NCI-H1092 (cell line): ENCODE measurements at places on chromosomes 3 and 15.

DNA sequence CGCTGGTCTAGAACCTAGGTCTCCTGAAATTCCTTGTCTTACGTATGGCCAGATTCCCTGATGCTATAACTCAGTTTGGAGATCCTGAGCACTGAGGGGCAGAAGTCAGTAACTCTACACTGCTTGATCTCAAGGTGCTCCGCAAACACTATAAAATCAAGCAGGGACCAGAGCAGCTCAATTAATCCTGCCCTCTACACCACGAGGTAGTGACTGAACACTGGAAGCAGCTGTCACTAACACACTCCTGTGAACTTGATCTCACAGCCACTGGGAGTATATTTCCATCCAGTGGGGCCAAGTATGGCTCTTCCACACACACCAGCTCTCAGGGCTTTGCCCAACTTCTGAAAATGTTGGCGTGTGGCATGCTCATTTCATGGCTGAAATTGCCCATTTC, 51.0 kb downstream of the EDEM1 start:
- no peak for DNase-seq

- DNase-seq = no peak
Observed at GRCh38 chr3:196131921-196132320, 50.0 kb upstream of the TFRC start.

DNA sequence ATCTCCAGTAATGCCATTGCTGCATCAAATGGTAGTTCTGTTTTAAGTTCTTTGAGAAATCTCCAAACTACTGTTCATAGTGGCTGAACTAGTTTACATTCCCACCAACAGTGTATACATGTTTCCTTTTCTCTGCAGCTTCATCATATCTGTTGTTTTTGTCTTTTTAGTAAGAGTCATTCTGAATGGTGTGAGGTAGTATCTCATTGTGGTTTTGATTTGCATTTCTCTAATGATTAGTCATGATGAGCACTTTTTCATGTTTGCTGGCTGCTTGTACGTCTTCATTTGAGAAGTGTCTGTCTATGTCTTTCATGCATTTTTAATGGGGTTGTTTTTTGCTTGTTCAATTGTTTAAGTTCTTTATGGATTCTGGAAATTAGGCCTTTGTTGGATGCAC, 10.2 kb upstream of the GCSAM start:
- DNase-seq = no peak

DNA sequence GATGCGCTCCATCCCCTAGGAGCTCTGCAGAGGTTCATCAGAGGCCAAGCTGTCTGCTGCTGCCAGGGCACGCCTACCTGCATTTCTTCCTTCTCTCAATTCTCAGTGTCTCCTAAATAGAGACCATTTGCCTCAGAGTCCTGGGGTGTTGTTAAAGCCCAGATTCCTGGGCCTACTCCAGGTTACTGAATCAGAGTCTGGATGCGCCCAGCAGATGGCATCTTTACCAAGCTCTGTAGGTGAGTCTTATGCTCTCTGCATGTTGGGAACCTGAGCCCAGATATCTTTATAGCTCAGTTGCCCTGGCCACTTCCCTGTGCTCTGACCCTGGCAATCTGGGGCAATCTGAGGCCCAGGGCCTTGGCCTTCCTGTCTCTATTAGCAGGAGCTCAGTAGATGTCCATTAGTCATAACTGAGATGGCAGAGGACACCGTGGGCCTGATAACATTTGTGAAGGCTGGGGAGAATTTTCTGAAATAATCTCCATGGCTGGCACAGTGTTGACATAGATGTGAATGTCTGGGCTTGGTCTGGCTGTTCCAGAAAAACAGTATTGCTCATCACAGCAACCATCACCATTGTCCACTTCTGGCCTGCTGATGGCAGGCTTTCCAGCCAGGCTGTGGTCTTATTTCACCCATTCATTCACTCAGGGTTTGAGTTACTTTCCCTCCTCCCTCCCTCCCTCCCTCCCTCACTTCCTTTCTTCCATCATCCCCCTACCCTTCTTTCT, 13.3 kb upstream of the RBP1 start:
- DNase-seq = no peak

- no peak for DNase-seq
Observed at GRCh38 chr3:102189541-102189940, 245.3 kb upstream of the ZPLD1 start.

DNA sequence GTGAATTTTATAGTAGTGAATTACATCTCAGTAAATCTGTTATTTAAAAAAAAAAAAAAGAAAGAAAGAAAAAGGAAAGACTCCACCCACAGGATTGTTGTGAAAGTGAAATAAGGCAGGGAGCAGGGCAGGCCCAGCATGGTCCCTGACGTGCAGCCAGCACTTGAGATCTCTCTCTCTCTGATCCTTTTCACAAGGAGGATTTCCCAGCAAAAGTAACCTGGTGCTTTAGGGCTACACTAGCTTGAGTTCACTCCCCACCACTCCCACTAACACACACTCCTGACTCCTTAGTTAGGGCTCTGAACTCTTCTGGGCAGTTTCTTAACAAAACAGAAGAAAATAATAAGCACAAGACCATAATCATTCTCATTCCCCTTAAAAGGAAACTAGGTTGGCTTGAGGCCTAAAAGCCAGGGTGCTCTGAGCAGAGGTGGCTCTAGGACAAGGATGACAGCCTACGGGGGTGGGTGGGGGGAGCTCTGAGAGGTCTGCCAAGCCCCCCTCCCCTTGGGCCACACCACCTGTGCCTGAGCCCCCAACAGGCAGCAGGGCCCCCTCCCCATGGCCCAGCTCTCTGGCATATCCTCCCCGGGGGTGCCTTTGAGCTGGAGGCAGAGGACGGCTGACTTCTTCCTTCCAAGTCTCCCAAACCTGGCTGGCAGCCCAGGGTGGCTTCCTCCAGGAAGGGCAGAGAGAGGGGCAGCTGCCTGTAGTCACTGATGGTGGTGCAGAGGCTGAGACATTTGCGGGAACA, 856 bp downstream of the TMEM40 start:
- DNase-seq = no peak

DNA sequence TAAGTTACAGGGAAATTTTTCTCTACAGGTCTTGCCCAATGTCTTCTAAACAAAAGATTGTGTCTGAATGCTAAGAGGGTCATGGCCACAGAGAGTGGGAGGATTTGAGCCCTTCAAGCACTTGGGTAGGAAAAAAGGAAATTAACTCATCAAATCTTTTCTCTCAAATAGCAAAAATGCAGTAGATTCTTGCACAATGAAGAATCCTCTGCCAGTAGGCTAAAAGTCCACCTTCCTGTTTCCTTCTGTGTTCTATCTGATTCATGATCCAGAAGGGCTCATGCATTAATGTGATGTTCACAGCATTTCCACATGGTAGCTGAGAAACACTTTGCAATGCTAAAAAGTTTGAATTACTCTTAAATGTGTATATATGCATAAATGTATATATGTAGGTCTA, 177.1 kb downstream of the CD47 start:
- no peak for DNase-seq

- DNase-seq = peak; percentile 55
Observed at GRCh38 chr15:60376677-60377095, 21.1 kb downstream of the ANXA2 start.

DNA sequence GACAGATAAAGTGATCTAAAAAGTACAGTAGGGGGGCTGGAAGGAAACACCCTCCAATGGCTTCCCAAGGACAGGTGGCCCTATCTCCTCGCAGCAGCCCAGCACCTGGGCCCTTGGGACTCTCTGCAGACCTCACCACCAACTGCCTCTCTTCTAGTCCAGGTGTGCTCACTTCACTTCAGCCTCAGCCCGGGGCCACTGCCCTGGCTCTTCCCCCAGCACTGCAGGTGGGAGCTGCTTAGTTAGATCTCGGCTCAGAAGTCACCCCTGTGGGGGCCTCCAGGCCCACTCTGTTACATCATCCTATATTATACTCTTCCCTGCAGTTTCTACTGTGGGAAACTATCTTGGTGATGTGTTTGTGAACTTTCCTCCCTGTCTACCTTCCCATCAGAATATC, 2.0 kb downstream of the KLF15 start:
- no peak for DNase-seq

GRCh38 chr3:51360806-51361205, 24.3 kb upstream of the MANF start:
- DNase-seq = no peak

DNA sequence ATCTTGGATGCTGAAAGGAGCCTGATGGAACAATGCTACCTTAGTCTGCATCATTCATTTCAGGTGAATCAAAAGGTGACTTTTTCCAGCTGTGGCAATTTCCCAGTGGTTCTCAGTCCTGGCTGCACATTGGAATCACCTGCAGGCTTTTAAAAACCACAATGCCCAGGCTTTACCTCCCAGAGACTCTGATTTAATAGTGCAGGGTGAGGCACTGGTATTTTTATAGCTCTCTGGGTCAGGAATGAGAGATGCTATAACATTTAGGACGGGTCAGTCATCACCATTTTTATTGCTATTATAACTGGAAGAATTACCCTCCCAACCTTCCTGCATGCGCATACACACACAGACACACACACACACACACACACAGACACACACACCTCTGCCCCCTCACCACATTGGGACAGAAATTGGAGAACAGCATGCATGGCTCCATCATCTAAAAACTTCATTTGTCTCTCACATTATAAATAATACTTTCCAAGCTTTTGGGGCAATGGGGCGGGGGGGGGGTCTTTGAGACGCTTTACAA, 41.1 kb downstream of the LARP6 start:
- DNase-seq = no peak

GRCh38 chr3:196757876-196758739, 18.5 kb downstream of the PAK2 start:
- DNase-seq = no peak
